Heart left ventricle (tissue), 16 donors: ENCODE measurements at places on chromosomes 2 and 18.

- DNase-seq, result peak; percentile 54
Observed at GRCh38 chr18:42298759-42299675, 344.0 kb downstream of the PIK3C3 start.

- peak; percentile 47 for DNase-seq
Observed at GRCh38 chr18:63262369-63263335, 56.9 kb downstream of the BCL2 start.

GRCh38 chr2:20299113-20299512 is 51.5 kb downstream of the PUM2 start:
- no peak for DNase-seq

GRCh38 chr18:6280211-6280743 is 134.4 kb downstream of the L3MBTL4 start:
- DNase-seq, result no peak

DNA sequence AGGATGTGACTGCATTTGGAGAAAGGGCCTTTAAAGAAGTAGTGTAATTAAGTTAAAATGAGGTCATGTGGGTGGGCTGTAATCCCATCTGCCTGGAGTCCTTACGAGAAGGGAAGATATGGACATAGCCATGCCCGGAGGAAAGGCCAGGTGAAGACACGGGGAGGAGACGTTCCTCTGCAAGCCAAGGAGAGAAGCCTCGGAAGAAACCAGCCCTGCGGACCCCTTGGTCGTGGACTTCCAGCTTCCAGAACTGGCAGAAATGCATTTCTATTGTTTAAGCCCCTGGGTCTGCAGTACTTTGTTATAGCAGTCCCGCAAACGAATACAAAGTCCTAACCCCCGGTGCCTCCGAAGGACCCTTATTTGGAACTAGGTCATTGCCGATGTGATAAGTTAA is 87.6 kb upstream of the TAF1B start:
- DNase-seq, result no peak

DNA sequence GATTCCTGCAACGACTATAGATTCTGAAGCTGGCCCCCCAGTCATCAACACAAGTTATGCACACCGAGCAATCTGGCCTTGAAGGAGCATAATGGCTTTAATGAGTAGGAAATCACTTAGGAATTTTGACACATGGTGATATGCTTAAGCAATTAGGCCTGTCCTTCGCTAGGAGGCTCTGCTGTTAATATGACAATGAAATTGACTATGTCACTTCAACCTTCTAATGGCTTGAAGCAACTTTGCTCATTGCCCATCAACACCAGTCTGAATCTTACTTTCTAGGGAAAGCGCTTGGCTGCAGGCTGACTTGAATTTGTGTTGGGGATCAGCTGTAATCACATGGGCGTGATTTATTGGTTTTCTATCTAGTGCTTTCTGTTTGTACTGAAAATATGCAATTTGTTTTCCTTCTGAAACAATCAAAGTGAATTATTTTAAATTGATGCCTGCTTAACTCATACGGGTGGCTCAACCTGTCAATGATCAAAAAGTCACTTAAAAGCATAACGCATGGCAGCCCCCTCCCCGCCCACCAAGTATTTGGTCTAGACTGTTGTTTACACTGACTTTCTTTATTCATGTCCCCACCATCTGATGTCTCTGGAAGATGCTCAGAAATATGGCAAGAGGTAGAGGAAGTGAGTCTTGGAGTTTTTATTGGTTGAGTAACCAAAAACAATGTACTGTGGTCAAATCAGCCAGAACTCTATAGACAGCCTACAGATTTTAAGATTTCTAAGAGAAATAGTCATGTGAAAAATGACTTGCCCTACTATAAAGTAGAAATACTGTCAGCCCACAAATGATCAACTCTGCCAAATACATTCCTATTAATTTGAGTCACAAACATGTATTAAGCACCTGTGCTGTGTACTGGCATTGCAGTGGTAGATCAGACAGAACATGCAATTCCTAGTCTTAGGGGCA is 344.9 kb downstream of the RBM43 start:
- no peak for DNase-seq

DNA sequence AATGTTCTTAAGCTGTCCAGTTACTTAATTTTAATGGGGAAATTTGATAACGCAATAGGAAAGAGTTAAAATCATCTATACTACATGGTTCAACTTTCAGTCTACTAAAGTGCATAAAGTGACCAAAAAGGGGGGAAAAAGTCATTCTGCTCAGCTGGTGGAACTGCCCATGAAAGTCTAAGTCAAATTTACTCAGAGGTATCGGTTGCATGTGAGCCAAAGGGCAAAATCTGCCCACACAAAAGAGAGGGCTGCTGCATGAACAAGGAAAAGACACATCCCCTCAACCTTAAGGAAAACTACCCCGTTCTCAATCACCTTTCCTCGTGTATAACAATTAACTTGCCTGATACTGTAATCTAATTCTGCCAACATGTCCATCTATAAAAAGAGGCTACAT is 126.1 kb downstream of the TCF4 start:
- no peak for DNase-seq

DNA sequence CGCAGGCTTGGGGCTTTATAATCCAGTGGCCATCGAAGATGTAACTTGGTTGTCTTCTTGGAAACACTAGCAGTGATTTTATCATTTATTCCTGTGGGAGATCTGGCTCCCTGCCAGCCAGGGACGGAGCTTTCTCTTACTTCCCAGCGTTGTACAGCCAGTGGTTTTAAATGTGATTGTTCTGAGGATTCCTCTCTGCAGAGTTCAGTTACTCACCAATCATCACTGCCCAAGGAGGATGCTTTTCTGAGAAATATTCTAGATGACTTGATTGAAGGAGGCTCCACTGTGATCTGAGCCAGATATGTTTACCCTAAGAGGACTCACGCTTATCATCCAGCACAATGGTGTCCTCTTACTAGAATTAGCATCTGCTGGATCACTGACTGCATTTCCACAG is 744.3 kb downstream of the RNF144A start:
- DNase-seq, result no peak

GRCh38 chr18:31219395-31219794 is 56.7 kb upstream of the DSC1 start:
- DNase-seq, result no peak

DNA sequence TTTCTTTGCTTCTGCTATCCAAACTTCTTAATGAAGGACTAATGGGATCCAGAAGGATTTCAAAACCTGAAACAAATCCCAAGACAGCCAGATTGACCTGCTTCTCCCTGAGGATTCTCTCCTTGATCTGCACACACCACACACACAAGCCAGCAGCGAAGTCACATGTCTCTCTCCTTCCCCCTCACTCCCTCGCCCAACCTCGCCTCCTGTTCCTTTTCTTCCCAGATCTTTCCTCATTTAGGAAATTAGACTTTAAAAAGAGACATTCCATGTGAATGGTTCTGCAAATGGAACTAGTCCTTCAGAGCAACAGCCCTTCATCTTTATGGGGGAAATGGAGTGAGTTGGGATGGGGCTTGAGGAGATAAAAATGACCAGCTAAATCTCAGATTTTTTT is 639.1 kb upstream of the SETBP1 start:
- no peak for DNase-seq

GRCh38 chr2:143321994-143322393 is 192.8 kb downstream of the ARHGAP15 start:
- no peak for DNase-seq

- no peak for DNase-seq
Observed at GRCh38 chr2:219099329-219099728, 38.6 kb upstream of the IHH start.

DNA sequence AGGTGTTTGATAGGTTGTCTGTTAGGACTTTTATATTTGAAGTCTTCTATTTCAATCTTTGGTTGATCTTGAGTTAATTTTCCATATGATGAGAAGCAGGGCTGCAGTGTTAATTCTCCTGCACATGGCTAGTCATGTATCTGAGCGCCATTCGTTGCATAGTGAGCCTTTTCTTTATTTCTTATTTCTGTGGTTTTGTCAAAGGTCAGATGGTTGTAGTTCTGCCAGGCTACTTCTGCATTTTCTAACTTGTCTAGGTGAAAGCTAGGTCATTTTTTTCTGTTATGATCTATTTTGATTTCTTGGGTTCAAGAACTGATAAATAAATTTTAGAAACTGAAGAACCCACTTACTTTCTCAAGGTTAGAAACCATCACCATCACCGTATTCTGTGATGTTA is 56.7 kb downstream of the CCDC74A start:
- DNase-seq, result no peak

DNA sequence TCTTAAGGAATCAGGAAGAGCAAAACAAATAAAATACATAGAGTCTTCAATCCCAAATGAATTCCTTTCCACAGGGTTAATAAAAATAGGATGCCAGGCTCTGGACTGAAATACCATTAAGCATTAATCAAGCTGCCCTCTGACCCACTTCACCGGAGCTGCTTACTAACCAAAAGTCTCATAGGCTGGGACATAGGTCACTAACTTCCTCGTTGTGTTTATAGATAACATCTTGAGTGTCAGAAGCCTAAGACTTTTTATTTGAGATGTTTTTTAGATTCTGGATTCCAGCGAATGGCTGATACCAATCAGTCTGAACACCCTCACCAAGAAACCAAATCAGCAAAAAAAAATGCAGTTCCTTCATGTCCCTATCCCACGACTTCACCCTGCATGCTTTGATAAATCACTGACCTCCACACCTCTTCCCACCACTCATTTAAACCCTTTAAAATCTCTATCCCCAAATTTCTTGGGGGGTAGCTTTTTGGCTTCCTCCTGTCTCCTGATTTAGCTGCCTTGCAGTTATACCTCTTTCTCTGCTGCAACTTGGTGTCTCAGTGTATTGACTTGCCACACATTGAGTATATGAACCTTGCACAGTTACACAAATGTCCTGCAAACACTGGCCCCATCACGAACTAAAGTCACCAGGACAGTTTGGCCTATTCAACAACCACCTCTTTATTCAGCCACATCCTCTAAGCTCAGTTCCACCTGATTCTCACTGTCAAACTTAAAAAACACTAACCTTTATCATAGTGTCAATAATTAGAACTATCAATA is 399.3 kb downstream of the METTL4 start:
- no peak for DNase-seq

GRCh38 chr2:163734401-163734800 is 1.4 kb downstream of the FIGN start:
- DNase-seq, result no peak

GRCh38 chr2:177972782-177973181 is 99.8 kb downstream of the PDE11A start:
- DNase-seq, result no peak

- DNase-seq, result no peak
Observed at GRCh38 chr18:32317651-32318050, 127.8 kb downstream of the MEP1B start.

- DNase-seq, result no peak
Observed at GRCh38 chr2:32474381-32474780, 117.6 kb downstream of the BIRC6 start.

DNA sequence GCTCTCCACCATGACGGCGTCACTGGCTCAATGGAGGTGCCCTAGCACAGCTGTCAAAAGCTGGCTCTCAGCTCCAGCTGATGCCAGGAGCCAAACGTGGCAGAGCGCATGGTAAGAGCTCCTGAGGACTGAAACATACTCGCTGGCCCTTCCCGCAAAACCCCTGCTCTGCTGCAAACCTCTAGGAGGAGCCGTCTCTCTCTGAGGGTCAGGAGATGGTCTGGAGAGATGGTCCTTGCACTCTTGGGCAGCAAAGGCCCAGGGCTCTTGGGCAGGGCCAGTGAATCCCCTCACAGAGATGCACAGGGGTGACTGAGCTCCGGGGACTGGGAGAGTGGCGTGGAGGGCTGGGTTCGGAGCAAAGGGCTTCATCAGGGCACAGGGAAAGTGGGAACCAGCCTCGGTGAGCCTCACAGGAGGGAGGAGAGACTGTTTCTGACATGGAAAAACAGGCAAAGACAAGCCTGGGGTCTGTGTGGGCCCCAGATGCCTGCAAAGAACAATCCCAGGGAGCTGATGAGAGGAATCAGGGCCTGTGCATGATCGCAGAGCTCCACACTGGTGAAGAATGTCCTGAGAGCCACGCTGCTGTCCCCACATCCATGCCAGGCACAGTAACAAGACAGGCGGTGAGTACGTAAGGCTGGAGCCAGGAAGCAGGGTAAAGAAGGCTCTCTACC is 17.2 kb downstream of the SNORC start:
- DNase-seq, result no peak

- DNase-seq, result no peak
Observed at GRCh38 chr2:76154981-76155380, 444.3 kb upstream of the GCFC2 start.

DNA sequence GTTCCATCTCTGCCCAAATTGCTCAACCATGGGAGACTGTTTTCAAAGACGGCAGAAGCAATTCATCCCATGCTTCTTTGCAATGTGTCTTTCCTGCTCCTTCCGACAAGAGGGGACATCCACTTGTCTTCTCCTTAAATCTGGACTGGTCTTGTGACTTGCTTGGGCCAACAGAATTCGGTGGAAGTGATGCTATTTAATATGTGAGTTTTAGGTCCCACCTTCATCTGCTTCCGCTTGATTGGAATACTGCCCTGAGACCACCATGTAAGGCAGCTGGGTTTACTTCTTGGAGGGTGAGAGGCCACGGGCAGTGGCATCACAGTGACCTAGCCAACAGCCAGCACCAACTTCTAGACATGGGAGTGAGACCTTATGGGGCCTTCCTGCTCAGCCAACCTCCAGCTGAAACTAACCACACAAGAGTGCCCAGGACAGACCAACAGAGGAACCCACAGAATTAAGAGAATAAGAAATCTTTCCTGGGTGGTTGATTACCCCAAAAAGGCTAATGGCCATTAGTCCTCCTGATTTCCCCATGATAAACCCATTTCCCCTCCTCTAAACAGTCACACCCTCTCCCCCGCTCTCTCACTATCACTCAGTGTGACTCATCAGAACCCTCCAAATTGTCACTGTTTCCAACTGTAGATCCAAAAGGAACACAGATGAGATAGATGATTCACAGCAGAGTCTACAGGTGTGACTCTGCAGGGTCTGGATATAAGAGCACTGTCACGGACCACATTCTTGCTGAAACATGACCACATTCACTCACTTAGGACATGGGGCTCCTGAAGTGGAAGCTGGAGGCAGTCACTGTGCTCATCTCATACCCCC is 16.2 kb upstream of the RHOB start:
- DNase-seq, result no peak

DNA sequence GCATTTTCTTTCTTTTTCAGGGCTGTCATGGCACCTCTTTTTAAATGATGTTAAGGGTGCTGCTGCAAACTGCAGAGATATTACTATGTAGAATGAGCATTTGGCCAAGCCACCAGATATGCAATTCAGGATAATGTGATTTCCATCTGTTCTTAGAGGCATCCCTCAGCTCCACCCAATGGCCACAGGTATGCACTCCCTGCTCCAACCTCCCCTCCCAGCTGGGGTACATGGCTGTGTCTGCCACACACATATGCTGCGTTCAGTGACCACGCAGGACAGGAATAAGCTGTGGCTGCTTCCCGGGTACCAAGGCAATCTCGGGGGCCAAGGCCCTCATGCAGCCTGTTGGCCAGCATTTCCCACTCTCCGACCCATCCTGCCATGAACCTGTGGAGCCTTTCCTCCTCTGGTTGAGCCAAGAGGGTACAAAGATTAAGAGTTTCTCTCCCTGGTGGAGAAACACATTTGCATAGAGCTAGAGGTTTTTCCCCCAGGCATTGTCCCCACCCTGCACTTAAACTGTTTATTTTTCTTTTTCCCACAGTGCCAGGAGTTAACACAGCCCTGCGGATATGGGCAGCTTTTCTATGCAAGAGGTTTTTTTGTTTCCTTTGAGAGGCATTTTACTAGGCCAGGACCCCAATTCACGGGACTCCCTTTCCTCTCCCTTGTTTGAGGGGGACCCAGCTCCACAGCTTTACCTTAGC is 147.0 kb downstream of the GCA start:
- DNase-seq, result no peak
